ENCODE measurements at places on chromosomes 4 and X.
A peak's percentile ranks its signal among the peaks of the same experiment; 100 is the strongest.

GRCh38 chrX:53288189-53288588, 6.8 kb upstream of the IQSEC2 start:
- no peak for DNase-seq

DNA sequence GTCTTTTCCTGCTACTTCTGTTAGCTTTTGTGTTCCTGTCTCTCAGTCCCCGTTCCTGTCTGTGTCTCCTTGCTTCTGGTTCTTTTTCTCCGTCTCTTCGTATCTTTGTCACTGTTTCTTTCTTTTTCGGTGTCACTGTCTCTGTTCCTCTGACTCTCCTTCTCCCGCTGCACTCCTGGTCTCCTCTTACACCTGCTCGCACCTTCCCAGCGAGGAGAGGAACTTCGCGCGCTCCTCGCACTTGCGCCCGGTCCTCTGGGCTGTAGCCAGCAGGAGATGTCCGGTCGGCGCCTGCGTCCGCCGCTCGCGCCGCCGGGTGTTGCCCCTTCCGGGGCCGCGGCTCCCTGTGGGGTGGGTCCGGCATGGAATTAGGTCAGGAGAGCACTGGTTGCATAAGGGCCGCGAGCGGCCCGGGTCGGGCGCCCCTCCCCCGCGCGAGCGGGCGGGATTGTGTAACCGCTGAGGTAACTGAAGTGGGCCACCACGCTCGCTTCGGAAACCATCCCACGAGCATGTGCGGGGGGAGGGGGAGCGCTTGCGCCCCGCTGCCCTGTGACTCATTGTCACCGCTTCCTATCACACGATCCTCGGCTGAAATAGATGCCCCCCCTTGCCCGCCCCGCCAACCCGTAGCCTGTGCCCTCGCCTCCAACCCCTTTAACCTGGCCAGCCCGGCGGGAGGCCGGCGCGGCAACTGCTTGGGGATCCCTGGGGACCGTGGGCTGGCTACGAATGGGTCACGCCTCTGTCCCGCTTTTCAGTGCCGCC, 1.6 kb downstream of the LONRF3 start:
- DNase-seq: peak; percentile 62

- no peak for DNase-seq
These were observed 21.2 kb downstream of the FGFBP1 start for GRCh38 chr4:15917297-15917696.

DNA sequence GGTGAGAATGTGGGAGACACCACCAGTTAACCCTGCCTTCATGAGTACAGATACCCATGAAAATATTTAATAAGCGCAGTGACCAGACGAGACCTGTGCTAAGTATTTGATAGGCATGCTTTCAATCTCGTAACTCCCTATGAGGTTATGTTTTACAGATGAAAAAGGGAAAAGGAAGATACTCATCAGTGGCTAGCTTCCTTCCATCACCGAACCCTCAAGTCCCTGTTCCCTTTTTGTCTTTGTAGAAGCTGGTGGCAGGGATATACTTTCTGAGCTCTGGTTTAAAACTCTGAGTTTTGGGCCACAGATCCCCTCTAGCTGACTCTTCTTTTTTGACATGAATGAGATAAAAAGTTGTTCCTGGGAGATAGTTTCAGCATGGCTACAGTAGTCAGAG, 26.3 kb downstream of the AFF1 start:
- no peak for DNase-seq

GRCh38 chr4:179372242-179372641, 1930.0 kb upstream of the AGA start:
- DNase-seq: no peak

DNA sequence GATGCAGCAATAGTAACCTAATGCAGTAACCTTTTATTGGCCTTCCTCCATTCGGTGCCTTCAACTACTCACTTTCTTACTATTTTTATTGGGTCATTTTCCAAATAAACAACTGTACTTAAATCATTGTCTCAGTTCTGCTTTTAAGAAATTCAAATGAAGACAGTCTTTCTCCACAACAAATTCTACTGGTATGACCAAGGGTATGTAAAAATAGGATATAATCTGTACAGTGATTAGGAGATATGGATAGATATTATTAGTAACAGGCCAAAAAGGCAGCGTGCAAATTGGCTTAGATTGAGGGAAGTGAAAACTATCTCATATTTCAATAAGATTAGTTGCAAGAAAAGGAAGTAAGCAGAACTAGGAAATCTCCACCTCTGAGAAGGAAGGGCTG, 177.4 kb upstream of the PPP1R2C start:
- no peak for DNase-seq

DNA sequence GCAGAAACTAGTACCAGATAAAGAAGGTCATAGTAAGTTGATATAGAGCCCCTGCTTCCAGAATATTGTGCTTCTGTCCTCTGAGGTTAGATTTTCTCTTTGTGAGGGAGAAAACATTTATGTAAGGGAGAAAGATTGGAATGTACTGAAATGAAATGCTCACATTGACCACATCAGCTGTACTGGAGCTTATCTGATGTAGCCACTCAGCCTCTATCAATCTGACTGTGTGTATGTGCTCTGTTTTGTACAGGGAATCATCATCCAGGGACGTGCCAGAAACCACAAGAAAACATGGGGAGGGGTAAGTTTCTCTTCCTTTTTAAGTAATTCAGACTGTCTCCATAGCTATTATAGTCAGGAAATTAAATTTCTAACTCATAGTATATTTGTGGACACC, 56.8 kb downstream of the PRRG1 start:
- no peak for DNase-seq

DNA sequence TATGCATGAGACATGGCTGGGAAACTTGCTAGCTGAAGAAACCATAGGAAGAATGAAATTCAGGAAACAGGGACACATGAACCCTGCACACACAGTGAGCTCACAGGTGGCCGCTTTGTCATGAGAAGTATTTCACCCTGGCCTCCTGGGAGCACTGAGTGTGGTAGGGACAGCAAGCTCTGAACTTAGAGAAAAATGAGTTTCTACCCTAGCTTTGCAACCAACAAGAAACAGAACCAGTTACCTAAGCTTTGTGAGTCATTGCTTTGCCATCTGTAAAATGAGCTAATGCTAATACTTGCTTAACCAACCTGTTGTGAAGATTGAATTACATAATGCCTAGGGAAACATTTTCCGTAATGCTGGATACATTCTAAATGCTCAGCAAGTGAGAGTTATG, 206.6 kb upstream of the HS3ST1 start:
- no peak for DNase-seq

- DNase-seq: no peak
These were observed 10.9 kb upstream of the HTRA3 start for GRCh38 chr4:8258552-8259212.

- DNase-seq: no peak
These were observed 66.8 kb downstream of the GAB1 start for GRCh38 chr4:143403553-143403820.

DNA sequence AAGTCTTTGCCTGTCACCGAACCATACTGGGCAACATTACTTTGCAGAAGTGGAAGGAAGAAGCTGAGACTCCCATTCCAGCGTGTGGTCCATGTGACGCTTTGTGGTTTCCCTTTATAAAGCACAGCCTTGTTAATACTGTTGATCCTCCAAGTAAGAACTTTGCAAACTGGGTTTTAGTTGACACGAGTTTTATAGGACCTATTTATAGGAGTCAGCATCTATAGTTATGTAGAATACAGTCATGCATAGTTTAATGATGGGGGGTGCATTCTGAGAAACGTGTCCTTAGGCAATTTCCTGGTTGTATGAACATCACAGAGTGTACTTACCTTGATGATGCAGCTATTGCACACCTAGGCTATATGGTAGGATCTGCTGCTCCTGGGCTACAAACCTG, 1879.4 kb upstream of the TENM3 start:
- DNase-seq: no peak

GRCh38 chr4:114673306-114673705, 74.7 kb downstream of the UGT8 start:
- no peak for DNase-seq

All from activated T-helper 9 cell treated with anti-CD3 and anti-CD28 coated beads, Interleukin-2, amount 50 U/mL, for 16 hours (primary cell).